ENCODE measurements at places on chromosomes 3 and 15.

- peak; percentile 3 for DNase-seq
These were observed at the start of gene CSPG5 for GRCh38 chr3:47578691-47579632. CSPG5 (minus strand) TSS chr3:47578865; CDS start chr3:47578693, 172 bp downstream.

GRCh38 chr3:71453822-71454511 lies 129.6 kb downstream of the FOXP1 start:
- DNase-seq = no peak

DNA sequence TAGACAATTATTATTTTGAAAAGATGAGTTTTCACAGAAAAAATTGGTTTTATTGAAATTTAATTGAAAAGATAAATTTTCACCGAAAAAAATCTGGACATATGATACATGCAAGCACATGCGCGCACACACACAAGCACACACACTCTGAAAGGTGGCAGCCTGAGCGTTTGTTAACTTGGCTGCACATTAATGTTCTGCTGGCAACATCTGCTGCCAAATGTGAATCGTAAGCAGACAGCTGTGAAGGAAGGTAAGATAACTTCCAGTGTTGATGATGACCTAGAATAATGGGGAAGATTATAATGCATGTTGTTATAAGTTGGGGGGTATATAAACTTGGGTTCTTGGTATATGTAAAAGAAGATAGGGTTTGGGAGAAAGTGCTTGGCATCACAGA lies 18.4 kb upstream of the CMTM7 start:
- no peak for DNase-seq

- no peak for DNase-seq
These were observed 26.0 kb downstream of the SYNM start for GRCh38 chr15:99130765-99131440.

- no peak for DNase-seq
These were observed 41.4 kb downstream of the SORD start for GRCh38 chr15:45064386-45064785.

- peak; percentile 24 for DNase-seq
These were observed 26.5 kb downstream of the IQGAP1 start for GRCh38 chr15:90414408-90415028.

- DNase-seq = no peak
These were observed 26.6 kb downstream of the NEK11 start for GRCh38 chr3:131053043-131053859.

GRCh38 chr15:85950101-85950500 lies 129.6 kb upstream of the AGBL1 start:
- DNase-seq = no peak

GRCh38 chr3:195079636-195080035 lies 191.3 kb downstream of the XXYLT1 start:
- DNase-seq = no peak

DNA sequence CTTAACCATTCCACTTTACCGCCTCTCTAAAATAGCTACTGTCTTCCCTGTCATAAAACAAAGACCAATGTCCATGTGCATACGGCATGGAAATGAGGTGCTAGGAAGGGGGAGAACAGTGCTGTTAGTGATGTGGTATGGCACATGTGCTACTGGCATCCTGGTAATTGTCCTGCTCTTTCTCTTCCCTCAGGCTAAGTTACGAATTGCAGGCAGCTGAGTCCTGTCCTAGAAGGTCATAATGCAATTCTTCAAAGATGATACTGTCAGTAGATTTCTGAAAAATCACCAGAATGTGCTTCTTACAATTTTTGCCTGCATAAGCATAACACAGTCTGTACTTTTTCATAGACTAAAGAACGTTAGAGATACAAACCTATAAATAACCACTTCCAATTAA lies 216.8 kb downstream of the RSL24D1 start:
- no peak for DNase-seq

DNA sequence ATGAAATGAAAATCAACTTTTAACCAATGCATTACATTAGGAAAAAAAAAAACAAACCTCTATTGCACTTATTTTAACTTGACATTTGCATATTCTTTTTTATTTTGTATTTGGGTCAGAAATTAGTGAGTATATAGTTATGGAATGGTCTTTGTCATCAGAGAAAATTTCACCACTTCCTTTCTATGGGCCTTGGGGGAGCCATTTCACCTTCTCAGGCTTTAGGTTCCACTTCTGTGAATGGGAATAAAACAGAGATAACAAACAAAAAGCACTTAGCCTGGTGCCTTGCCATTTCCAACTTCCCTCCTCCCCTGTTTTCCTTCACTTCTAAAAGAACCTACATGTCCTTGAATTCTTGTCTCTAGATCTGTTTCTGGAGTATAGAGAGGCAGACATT lies 168.0 kb upstream of the STT3B start:
- DNase-seq = no peak

DNA sequence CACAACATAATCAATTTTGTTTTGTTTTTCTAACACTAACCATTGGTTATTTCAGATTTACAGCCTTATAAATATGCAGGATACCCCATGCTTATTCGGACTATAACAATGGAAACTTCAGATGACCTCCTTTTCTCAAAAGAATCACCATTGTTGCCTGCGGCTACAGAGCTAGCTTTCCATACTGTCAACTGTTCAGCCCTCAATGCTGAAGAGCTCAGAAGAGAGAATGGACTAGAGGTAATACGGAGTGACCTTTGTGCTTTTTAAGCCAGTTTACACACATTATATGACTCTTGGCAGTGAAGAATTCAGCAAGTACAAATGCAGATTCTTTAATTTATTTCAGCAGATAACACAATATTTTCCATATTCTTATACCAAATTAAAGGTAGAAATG lies 81.8 kb downstream of the DNAJC13 start:
- no peak for DNase-seq

- no peak for DNase-seq
These were observed 28.8 kb upstream of the SLC41A3 start for GRCh38 chr3:126112531-126113237.

- no peak for DNase-seq
These were observed 18.9 kb downstream of the WNT5A start for GRCh38 chr3:55468251-55468650.

- DNase-seq = no peak
These were observed 268.0 kb downstream of the NR2F2 start for GRCh38 chr15:96598514-96598913.

- DNase-seq = no peak
These were observed 220.5 kb downstream of the CTNNB1 start for GRCh38 chr3:41419809-41420208.

DNA sequence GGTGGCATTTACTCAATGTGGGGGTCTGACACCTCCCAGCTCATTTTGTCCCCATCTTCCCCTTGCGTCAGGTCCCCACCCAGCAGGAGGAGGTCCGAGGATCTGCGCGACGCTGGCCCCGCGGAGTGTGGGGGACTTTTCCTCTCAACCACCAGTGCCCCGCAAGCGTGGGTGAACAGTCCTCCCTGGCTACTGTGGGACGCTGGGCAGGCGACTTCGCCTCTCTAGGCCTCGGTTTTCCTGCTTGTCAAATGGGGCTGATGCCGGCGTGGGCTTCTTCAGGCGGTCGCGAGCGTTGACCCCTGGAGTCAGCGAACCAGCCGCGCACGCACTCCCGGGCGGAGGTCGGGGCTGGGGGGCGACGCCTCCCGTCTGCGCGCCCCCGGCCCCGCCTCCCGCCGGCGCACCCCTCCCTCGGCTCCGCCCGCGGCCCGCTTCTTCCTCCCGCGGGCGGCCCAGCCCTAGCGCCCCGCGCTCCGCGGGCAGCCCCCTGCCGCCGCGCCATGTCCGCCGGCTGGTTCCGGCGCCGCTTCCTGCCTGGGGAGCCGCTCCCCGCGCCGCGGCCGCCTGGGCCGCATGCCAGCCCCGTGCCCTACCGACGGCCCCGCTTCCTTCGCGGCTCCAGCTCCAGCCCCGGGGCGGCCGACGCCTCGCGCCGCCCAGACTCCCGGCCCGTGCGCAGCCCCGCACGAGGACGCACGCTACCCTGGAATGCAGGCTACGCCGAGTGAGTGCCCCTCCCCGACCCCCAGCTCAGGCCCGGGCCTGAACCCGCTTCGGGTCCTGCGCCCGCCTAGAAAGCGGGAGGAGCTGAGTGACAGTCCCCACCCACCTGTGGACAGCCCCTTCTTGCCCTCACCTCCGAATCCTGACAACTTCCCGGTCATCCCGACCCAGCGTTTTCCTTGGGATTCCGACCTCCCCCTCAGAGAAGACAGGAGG lies at the start of gene PPM1M:
Gene PPM1M (plus strand): TSS at position 438 of the 942 bp plus-strand sequence. CDS start 66 bp downstream, at position 504.
- no peak for DNase-seq

- DNase-seq = no peak
These were observed 318.0 kb downstream of the FGF12 start for GRCh38 chr3:192409201-192409837.

- no peak for DNase-seq
These were observed 92.6 kb downstream of the TFDP2 start for GRCh38 chr3:142056656-142057330.

DNA sequence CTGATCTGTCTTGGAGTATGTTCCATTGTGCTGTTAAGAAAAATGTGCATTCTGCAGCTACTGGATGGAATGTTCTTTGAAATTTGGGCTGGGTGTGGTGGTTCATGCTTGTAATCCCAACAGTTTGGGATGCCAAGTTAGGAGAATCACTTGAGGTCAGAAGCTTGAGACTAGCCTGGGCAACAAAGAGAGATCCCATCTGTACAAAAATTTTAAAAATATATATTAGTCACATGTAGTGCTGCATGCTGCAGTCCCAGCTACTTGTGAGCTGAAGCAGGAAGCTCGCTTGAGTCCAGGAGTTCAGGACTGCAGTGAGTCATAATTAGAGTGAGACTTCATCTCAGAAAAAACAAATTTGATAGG lies 62.8 kb upstream of the PLSCR4 start:
- no peak for DNase-seq

- no peak for DNase-seq
These were observed 57.6 kb downstream of the AAGAB start for GRCh38 chr15:67196672-67197363.

DNA sequence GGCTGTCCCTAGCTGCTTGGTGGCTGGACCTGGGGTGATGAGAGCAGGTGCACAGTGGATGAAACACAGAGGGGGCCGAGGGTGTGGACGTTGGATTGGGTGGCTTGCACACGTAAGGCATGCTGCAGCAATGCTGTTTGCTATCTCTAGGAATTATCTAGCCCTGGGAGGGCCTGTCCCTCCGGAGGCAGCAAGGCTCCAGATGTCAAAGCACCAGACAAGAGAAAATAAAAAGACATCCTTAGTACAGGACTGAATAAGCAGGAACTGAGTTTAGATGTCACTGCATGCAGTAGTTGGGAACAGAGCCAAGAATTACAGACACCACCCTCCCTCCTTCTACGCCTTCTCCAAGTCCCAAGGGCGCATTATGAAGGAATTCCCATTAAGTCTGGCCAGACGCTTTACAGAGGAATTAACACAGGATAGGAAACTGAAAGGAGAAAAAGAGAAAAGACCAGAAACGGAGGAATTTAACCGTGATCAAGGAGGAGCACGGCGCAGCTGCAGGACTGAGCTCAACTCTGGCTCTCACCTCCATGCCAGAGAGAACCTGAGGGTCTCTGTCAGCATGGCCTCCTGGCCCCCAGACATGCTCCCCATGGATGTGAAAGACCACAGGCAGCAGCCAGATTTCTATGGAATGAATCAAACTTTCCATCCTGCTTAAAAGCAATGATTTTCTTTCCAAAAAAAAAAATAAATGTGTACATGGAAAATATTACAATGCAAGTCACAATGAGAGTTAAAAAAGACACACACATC lies 13.8 kb downstream of the ATP10A start:
- DNase-seq = no peak

GRCh38 chr3:16031434-16031833 lies 143.0 kb upstream of the GALNT15 start:
- no peak for DNase-seq

GRCh38 chr3:159620281-159620680 lies 368.4 kb upstream of the IL12A start:
- no peak for DNase-seq

DNA sequence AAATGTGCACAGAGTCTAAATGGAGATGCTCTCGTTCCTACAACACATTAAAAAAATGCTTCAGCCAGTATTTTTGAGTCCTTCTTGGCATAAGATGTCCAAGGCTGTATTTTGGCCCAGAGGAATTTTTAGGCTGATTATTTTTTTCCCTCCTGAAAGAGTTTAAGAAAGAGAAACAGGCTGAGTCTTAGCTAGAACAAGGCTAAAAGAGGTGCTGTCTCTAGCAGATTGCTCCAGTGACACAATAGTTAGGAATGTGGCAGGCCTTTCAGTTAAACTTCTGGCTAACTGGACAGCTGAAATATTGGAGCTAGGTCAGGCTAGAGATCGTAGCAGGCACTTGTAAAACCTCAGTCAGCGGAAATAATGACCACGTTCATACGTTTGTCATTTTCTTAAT lies 271.4 kb upstream of the RARB start:
- DNase-seq = no peak

DNA sequence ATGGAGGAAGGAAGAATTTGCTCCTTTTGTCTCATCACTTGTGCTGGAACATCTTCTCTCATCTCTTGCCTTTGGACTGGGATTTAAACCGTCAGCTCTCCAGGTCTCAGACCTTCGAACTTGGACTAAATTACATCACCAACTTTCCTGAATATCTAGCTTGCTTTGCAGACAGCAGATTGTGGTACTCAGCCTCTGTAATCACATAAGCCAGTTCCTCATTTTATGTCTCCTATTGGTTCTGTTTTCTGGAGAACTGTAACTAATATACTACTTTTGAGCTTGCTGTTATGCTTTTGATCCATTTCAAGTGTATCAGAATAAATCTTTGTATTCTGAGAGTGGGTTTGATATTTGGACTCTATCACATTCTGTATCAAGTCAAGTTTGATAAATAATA lies 164.3 kb upstream of the VEPH1 start:
- no peak for DNase-seq

DNA sequence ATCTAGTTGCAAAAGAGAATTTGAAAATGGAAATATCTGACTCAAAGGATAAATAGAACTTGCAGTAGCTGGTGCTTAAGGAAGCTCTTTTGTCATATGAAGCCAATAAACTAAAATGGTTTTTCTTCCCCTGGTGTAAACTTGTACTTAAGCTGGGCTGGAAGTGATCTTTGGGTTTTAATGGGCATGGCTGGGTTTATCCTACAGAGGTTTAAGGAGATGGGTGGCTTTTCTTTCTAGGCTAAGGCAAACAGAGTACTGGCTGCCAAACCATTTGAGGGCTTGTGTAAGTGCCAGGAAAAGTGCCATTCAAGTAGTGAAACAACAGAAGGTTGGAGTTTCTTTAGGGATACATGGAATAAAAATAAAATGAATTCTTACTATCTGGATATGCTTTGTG lies 12.1 kb upstream of the UTS2B start:
- DNase-seq = no peak

DNA sequence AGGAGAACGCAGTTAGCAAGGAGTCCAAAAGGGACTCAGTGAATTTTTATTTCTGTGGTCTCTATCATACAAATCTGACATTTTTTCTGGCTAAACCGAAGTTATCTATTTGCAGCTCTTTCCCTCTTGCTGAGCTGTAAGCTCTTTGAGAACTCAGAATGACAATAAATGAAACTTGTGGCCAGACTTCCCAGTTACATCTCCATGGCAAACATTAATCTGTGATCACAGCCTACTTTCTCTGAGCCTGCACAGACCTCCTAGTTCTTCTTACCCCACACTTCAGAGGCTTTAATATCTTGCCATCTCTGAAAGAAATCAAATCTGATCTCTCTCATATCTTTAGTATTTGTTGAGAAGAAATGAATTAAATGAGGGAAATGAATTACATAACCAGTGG lies 58.0 kb downstream of the PLD1 start:
- no peak for DNase-seq

GRCh38 chr3:161231861-161232260 lies 10.8 kb downstream of the NMD3 start:
- DNase-seq = no peak

- DNase-seq = peak; percentile 14
These were observed 34.0 kb downstream of the ARIH2 start for GRCh38 chr3:48952510-48953118.

Measured in stimulated activated CD4-positive, alpha-beta T cell treated with anti-CD3 and anti-CD28 coated beads, Interleukin-4, amount 100 ng/mL, for 48 hours (primary cell).